Naive thymus-derived CD8-positive, alpha-beta T cell (primary cell): ENCODE measurements at places on chromosomes 7 and 10.

- no peak for DNase-seq
Observed at GRCh38 chr10:77902159-77902558, 24.4 kb downstream of the DLG5 start.

GRCh38 chr10:114615600-114616007 lies 42.5 kb downstream of the ABLIM1 start:
- DNase-seq: no peak

DNA sequence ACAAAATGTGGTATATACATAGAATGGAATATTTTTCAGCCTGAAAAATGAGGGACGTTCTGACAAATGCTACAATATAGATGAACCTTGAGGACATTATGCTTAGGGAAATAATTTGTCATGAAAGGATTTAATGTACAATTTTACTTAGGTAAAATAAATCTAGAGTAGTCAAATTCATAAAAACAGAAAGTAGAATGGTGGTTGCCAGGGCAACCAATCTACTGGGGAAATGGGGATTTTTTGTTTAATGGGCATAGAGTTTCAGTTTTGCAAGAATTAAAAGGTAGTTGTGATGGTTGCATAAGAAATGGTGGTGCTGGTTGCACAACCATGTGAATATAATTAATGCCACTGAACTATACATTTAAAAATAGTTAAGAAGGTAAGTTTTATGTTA lies 296.0 kb upstream of the SP4 start:
- no peak for DNase-seq

GRCh38 chr7:46610746-46611145 lies 689.7 kb upstream of the IGFBP3 start:
- DNase-seq: no peak

GRCh38 chr7:135075716-135076115 lies 72.2 kb upstream of the TMEM140 start:
- DNase-seq: no peak

- no peak for DNase-seq
Observed at GRCh38 chr10:6053816-6054631, 8.1 kb downstream of the IL2RA start.

DNA sequence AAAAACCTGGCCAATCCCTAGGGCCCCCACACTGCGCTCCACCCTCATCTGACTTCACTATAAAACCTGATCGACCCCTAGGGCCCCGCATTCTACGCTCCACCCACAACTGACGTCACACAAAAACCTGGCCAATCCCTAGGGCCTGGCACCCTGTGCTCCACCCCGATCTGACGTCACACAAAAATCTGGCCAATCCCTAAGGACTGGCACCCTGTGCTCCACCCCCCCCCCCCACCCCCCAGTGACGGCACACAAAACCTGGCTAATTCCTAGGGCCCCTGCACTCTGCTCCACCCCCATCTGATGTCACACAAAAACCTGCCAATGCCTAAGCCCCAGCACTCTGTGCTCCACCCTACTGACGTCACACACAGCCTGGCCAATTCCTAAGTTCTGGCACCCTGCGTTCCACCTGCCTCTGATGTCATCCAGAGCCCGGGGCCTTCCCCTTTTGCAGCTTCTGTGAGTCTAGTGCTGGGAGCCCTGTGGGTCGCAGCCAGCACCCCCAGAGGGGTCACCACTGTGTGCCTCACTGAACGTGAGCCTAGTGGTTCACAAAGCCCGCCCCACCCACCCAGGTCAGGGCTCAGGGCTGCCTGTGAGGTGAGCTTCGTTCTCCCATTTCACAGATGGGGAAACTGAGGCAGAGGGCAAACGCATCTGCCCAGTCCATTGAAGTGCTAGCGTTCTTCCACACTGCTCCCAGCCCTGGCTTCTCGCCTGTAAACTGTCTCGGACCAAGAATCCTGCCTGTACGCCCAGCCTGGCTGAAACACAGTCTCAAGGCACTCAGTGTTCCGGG lies 40.6 kb downstream of the MICALL2 start:
- DNase-seq: no peak

GRCh38 chr7:130216025-130216424 lies 8.4 kb downstream of the SSMEM1 start:
- no peak for DNase-seq

- no peak for DNase-seq
Observed at GRCh38 chr10:25615926-25616325, 318.1 kb upstream of the MYO3A start.

DNA sequence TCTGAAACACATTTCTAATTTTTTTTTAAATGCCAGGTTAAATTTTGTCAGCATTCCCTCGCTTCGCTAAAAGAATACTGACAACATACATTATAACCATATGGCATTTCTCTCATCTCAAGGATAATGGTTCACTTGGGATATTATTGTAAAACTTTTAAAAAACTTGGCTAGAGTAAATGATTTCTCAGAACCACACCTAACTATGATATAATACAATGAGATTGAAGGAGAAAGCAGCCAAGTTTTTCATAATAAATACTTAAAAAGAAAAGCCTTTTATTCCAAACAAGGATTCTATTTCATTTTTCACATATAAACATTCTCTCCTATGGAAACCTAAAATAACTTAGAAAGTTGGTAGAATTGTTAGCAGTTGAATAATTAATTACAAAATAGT lies 413.9 kb downstream of the HGF start:
- DNase-seq: no peak

- DNase-seq: peak; percentile 63
Observed at GRCh38 chr10:30433730-30434272, at the start of gene MAP3K8. MAP3K8 (plus strand) TSS chr10:30434184; CDS start chr10:30438939, 4,755 bp downstream.

GRCh38 chr10:56551037-56551436 lies 190.0 kb upstream of the ZWINT start:
- DNase-seq: no peak

DNA sequence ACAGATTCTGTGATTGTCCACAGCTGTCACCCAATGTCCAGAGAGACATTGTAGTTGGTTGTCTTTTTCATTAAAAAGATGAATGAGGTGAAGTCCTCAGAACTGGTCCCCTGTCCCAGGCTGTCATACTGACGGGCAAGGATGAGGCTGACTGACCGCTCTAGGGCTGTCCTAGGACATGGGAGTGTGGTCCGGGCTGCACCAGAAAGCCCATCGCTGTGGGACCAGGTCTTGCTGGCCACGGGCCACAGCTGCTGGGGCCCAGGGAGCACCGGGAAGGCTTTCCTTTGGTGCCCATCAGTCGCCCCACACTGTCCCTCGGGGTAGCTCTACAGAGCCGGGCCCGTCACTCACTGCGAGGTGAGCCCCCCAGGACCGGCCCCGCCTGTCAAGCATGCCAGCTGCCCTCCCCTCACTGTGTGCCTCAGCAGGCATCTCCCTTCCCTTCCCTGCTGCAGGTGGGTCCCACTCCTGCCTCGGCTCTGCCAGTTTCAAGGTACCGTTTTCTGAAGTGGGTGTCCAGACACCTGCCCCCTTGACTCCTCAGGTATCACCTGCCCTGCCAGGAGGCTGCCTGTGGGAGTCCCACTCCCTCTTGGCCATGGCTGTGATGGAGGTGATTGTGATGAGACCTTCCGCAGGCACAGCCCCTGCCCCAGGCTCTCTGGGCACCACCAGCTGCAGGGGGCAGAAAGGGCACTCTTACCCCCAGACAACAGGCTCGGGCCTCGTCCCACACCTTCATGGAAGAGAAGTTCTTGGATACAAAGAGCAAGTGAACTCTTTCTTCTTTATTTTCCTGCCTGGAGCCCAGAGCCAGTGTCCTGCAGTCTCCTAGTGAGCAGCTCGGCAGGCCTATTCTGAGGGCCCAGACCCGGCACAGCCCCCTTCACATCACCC lies 21.7 kb downstream of the LRRC27 start:
- DNase-seq: no peak

- DNase-seq: no peak
Observed at GRCh38 chr10:48740015-48740707, 55.5 kb downstream of the WDFY4 start.

GRCh38 chr7:32330602-32331001 lies 159.6 kb downstream of the LSM5 start:
- DNase-seq: no peak

DNA sequence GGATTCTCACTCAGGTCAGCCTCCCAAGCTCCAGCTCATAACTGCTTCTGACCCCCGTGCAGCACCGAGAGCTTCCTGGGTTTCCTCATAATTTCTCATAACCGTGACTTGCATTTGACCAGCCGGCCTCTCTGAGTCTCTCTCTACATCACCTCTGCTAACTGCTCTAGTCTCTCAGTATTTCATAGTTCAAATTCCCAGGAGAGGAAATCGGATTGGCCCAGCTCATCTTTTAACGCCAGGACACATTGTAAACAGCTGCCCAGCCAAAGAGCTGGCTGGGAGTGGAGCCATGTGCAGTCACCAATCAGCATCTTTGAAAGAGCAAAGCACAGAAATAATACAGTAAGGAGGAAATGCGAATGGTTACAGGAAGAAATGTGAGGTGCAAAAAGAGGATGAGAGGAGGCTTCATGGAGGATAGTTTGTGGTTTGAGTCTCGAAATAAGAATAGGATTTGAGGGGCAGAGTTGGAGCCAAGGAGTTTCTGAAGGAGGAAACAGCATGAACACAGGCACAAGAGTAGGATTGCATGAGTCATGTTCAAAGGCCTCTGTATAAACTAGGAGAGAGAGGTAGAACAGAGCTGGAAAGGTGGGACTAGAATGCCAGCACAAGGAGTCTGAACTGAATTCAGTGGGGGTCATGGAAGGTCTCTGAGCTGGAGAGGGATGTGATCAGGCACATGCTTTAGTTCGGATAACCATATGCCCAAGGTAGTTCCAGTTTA lies 15.2 kb upstream of the LBX1 start:
- DNase-seq: no peak

GRCh38 chr10:52617346-52617745 lies 155.2 kb downstream of the MBL2 start:
- no peak for DNase-seq

DNA sequence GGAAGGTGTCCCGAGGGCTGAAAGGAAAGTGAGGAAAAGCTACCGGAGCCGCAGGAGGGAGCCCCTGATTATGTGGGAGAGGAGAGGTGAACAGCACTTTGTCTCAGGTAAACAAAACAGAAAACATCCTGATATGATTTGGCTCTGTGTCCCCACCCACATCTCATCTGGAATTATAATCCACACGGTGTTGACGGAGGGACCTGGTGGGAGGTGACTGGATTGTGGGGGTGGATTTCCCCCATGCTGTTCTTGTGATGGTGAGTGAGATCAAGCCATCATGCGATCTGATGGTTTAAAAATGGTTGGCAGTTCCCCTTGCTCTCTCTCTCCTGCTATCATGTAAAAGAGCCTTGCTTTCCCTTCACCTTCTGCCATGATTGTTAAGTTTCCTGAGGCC lies 3.0 kb downstream of the POLD2 start:
- no peak for DNase-seq

GRCh38 chr10:12333380-12334185 lies 15.8 kb upstream of the CAMK1D start:
- no peak for DNase-seq

GRCh38 chr10:123367195-123367594 lies 213.0 kb downstream of the BUB3 start:
- no peak for DNase-seq

DNA sequence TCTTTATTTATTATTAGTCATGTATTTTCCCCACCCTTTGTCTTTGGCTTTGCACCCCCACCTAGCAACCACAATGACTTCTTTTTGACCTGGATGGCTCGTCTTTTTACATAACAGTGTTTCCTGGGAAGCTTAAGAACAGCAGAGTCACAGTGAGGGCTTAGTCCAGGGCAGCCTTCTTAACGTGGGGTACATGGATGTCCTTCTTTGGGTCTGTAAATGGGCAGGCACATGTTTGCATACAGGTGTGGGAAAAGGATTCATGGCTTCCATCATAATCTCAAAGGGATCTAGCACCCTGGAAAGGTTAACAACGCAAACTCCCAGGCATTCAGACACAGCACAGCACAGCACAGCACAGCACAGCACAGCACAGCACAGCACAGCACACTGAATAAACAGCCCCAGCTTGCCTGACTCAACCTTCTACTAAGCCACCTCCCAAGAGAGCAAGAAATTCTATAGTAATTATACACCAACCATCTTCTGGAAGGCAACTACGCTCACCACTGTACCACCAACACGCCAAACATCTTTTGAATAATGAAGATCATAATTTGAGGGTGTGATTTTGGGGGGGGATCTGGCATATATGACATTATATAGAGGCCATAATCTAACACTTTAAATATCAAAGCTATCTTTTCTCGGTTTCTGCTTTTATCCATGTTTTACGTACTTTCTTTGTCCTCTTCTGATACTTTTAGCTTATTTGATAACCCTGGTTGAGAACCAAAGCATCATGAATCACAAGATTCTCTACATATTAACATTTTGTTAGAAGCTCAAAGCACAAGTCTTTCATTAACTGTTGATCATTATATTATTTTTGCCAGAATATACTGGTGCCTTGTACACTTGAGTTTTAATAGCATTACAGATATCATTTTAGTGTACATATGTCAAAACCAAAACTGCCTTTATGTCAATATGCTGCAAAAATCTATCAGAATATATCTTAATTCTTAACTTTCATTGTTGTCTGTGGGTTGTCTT lies 177.2 kb upstream of the KLF14 start:
- DNase-seq: no peak

- DNase-seq: no peak
Observed at GRCh38 chr7:150986556-150986955, 4.3 kb upstream of the NOS3 start.

DNA sequence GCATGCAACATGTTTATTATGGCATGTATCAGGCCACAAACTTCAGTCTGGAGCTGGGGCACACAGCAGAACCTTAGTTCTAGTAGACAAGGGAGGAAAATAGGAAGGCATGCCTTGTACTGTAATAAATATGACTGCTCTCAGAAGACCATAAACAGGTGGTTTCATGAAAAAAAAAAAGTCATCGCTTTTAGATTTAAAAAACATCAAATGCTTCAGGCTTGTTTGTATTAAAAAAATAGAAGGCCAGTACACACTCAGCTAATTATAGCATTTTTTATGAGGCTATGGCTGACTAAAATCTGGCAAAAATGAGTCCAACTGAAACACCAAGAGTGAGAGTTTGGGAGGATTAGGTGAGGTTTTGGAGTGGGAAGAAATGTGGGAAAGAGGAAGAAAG lies 204.1 kb downstream of the JAZF1 start:
- no peak for DNase-seq

- DNase-seq: no peak
Observed at GRCh38 chr7:49295146-49295545, 370.8 kb downstream of the CDC14C start.

DNA sequence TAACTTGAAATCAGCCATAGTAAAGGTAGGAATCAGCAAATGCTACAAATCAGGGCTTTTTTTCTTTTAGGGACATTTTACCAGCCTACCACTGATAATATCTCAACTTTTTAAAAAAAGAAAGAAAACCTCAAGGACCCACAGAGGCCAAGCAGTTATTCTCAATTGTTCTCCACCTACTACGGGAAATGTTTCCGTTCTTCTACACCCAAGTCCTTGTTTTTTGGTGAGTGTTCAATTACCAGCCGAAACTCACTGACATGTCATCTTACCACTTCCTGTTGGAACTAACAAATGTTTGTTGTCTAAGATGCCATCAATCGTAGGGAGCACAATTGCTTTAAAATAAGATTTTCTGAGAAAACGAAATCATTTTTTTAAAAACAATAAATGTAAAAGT lies 50.2 kb upstream of the CDK1 start:
- DNase-seq: no peak
